Skin of body (tissue), 3 donors: ENCODE measurements at places on chromosomes 12 and 14. TPM values are rescaled to one million over a fixed set of nuclear protein-coding genes. Genes with fewer than 3 reads are reported as not detected.

GRCh38 chr12:77553976-77554619 lies 276.6 kb upstream of the NAV3 start:
- DNase-seq: no peak

- DNase-seq: no peak
Measured at GRCh38 chr14:105358943-105359342, 39.4 kb upstream of the TEX22 start.

GRCh38 chr14:36580856-36581831 lies 1.3 kb downstream of the NKX2-8 start:
- no peak for DNase-seq

DNA sequence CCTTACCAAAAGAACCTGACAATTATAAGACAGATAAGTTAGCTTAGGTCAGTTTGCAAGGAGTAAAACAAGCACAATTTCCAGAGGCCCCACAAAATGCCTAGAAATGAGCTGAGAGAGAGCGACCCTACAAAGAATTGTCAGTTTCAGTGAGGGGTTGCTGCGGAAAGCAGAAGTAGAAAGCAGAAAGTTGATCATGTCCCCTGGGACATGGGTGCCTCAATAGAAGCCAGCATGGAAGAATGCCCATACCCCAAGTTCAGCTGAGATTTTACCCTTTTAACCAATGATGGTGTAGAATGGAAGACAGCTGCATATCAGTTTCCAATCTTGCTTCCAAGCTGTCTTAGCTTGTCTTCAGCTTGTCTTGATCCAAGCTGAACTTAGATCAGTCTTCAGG lies 21.8 kb upstream of the CRY1 start:
- DNase-seq: no peak

DNA sequence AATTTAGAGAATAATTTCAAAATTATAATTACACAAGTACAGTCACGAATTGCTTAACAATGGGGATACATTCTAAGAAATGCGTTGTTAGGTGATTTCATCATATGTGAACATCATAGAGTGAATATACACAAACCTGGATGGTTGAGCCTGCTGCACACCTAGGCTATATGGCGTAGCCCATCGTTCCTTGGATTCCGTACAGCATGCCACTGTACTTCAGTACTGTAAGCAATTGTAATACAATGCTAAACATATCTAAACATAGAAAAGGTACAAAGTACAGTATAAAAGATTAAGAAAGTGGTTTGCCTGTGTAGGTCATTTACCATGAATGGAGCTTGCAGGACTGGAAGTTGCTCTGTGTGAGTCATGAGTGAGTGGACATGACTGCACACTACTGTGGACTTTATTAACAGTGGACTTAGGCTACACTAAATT lies 286.2 kb downstream of the CACNA1C start:
- no peak for DNase-seq

GRCh38 chr14:74893614-74894091 lies 11.9 kb downstream of the DLST start:
- no peak for DNase-seq

GRCh38 chr12:119791453-119791852 lies 85.7 kb downstream of the CIT start:
- DNase-seq: no peak

DNA sequence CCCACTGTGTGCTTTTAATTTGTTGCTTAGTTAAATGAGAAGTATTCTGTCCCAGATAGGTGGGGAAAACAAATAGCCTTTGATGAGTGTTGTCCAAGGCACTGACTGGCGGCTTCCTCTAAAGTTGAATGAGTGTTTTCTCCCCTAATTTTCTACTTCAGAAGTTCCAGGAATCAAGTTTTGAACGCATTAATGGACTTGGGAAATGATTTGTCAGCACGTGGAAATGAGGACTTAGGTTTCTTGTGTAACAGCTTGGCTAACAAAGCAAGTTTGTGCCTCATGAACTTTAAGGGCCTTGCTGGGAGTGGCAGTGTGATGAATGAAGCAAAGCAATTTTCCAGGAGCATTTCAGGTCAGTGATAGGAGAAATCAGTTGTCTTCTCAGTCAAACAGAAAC lies 56.9 kb downstream of the LIN52 start:
- no peak for DNase-seq

- no peak for DNase-seq
Measured at GRCh38 chr12:17137396-17137795, 531.4 kb upstream of the LMO3 start.

GRCh38 chr14:78798757-78799156 lies 628.6 kb downstream of the NRXN3 start:
- DNase-seq: no peak

GRCh38 chr12:132078190-132078589 lies 65.9 kb downstream of the DDX51 start:
- peak; percentile 27 for DNase-seq

DNA sequence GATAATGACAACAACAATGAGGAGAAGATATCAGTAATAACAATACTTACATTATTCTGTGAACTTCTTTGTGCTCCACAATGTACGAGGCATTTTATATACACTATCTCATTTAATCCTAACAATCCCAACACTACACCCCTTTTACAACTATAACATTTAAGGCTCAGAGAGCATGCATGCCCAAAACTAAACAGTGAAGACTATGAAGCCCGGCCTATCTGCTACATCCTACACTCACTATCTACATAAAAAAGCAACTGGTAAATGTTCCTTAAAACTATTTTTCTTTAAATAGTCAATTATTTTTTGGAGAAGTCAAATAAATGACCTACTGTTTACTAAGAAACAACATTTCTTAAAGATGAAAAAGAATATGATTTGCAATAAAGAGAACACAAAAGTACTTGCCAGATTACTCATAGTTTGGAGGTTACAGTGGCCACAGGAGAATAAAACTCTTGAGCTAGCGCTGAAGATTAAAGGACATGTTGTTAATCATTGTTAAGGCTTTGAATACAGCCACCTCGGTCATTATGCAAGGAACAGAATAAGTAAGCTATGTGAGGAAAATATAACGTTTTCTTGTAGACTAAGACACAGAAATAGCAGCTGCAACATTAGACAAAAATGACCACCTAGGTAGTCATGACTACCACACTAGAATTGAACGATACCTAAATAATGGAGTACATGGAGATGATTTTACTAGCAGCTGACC lies 56.7 kb downstream of the EPS8 start:
- DNase-seq: peak; percentile 6

- DNase-seq: peak; percentile 62
Measured at GRCh38 chr12:14256555-14257169, 108.8 kb upstream of the ATF7IP start.

- DNase-seq: peak; percentile 21
Measured at GRCh38 chr14:41749429-41749828, 142.8 kb downstream of the LRFN5 start.

- no peak for DNase-seq
Measured at GRCh38 chr12:13362260-13362841, 165.8 kb downstream of the EMP1 start.

GRCh38 chr12:1594261-1595025 lies at the start of gene FBXL14:
TSS of gene FBXL14 (minus strand) at chr12:1594581. CDS start at chr12:1594066, 515 bp downstream.
- peak; percentile 81 for DNase-seq

DNA sequence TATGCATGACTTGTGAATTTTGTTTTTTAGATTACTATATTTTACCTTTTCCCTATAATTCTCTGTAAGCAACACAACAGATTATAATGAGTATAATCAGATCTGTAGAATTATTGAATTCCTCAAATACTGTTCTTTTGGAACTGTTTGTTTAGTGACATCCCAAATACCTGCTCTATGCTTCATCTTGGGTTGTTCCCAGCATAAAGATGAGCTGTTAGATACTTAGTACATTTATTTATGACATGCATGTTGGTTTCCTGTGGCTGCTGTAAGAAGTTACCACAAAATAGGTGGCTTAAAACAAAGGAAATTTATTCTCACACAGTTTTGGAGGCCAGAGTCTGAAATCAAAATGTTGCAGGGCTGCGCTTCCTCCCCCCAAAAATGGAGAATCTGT lies 78.4 kb downstream of the PTPRR start:
- no peak for DNase-seq

- no peak for DNase-seq
Measured at GRCh38 chr12:44584625-44585024, 291.5 kb downstream of the NELL2 start.

DNA sequence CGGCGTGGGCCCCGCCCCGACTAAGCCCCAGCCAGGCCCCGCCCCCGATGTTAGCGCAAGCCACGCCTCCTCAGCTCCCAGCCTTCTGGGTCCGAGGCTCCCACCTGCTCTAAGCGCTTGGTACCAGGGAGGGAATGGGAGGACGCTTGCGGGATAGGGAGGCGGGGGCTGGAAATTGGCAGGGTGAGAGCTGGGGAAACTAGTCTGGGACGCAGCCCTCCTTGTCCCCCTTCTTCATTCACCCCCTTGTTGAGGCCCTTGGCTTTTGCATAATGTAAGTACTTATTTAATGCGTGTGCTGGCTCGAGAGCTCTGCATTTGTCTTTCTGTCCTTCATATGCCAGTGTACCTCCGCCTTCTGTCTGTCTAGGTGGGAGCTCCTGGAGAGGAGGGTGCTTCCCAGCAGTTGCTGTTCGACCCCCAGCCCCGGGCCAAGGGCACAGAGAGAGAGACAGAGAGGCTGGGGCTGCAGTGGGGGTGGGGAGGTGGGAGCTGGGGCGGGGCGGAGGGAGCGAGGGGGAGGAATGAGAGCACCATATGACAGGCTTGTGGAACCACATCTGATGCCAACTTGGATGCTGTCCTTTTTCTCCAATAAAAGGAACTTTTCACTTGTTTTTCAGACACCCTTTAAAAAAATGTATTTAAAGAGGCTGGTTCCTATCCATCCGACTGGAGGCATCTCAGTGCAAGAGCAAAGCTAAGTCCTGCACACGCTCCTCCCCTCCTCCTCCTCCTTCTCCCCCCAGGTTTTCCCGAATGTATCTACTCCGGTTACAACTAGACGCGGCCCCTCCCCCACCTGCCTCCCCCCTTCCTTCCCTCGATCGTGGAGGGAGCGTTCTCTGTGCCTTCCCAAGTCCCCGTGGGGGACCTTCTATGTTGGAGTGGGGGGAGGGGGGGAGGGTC lies 25.6 kb upstream of the MAP1LC3B2 start:
- DNase-seq: peak; percentile 72

- no peak for DNase-seq
Measured at GRCh38 chr14:73143003-73143402, 6.7 kb downstream of the PSEN1 start.

DNA sequence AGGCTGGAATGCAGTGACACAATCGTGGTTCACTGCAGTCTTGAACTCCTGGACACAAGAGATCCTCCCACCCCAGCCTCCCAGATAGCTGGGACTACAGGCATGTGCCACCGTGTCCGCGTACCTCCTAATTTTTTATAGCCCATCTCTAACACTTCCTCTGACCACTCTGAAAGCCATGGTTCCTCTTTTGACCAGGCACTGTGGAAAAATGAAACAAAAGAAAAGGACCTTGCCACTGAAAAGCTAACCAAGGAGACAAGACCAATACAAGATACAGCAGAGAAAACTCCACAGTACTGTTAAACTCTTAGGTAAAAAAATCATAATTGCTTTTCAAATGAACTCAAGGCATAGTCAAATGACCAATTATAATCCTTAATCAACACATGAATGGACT lies 233.3 kb downstream of the NEDD1 start:
- no peak for DNase-seq

DNA sequence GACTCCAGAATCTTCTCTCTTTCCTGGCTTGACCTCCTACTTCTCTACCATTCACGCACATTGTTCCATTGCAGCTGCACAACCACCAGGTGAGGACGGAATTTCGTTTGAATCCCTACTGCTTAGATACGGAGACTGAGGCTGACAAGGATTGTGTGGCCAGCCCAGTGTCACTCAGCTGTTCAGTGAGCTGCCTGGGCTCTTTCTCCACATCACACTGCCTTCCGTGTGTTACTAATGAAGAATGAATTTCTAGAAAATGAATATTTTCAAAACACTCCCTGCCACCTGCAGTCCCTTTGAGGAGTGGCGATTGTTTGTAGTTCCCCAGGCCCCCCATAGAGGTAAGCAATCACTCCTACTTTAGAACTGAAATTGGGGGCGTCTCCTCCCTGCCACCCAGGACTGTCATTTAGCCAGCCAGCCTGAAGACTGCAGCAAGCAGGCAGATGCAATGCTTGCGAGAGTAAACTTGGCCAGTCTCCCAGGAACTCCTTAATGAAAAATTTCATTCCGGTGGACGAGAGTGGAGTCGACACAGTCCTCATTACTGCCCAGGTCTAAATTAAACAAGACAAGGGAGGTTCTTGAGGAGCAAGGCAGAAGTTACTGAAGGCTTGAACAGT lies 239.7 kb downstream of the SLC41A2 start:
- no peak for DNase-seq

- DNase-seq: no peak
Measured at GRCh38 chr14:103043257-103044015, 13.9 kb downstream of the CDC42BPB start.

GRCh38 chr12:53737951-53738405 lies 10.7 kb upstream of the CALCOCO1 start:
- DNase-seq: no peak

GRCh38 chr14:47257013-47257412 lies 418.4 kb downstream of the MDGA2 start:
- no peak for DNase-seq

DNA sequence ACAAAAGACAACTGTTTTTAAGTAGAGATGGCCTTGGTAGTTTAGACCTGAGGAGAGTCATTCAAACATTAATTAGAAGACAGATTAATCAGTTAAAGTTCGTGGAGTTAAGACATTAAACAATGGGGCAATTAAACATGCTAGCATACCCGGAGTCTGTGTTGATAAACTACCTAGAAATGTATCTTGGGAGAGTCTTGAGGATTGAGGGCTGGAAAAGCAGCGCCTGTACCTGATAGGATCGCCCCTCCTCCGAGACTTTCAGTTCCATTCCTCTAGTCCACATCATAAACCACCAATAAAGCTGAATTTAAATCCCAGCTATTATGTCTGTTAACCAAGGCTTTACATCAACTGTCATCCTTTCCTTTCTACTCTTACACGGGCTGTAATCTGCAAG lies 1.0 kb upstream of the KRAS start:
- no peak for DNase-seq

DNA sequence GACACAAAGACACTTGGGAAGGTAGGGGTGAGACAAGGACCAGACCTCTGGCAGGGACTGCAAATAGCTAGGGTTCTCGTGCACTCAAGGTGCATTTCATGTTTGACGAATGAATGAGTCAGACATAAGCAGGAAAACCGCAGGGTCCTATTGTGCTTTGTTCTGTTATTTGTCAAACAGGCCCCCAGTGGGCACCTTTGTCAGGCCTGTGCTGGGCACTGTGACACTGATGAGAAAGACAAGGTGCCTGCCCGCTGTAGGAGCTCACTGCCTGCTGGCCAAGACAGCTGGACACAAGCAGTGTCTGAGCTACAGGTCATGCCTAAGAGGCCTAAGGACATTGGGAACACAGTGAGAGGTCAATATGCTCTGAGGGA lies 2.3 kb downstream of the OTUB2 start:
- DNase-seq: no peak

GRCh38 chr12:47819896-47820630 lies at the start of gene HDAC7:
TSS of gene HDAC7 (minus strand) at chr12:47819903. CDS start at chr12:47819785, 118 bp downstream.
- DNase-seq: peak; percentile 88

OTX2 gene
- not detected for total RNA-seq

RNASE3 gene
- total RNA-seq: 2.7 TPM

NUAK1 gene
- total RNA-seq: 24.5 TPM

PTMS gene
- 49.1 TPM for total RNA-seq

TMED10 gene
- 127 TPM for total RNA-seq

ACTN1 gene
- total RNA-seq: 112 TPM

FAM181A gene
- total RNA-seq: not detected

M6PR gene
- total RNA-seq: 95.6 TPM

CALCOCO1 gene
- 110 TPM for total RNA-seq
